ENCODE measurements at places on chromosomes 3 and 15.

DNA sequence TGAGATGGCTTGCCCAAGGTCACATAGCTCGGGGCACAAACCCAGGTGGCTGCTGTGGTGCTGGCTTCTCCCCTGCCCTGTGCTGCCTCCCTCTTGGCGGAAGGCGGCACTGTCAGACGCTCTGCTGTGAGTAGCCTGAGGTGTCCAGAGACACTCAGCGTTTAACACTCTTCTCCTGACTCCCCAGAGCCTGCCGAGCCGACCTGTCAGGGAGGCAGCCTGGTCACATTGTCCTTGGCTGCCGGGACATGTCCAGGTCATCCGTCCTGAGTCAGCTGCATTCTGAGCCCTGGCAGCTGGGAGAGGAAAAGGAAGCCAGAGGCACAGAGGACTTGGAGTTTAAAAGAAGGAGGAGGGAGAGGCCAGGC lies 4.7 kb downstream of the LMAN1L start:
- no peak for DNase-seq

GRCh38 chr3:63961891-63962290 lies 49.7 kb upstream of the SCAANT1 start:
- DNase-seq, result peak; percentile 59

DNA sequence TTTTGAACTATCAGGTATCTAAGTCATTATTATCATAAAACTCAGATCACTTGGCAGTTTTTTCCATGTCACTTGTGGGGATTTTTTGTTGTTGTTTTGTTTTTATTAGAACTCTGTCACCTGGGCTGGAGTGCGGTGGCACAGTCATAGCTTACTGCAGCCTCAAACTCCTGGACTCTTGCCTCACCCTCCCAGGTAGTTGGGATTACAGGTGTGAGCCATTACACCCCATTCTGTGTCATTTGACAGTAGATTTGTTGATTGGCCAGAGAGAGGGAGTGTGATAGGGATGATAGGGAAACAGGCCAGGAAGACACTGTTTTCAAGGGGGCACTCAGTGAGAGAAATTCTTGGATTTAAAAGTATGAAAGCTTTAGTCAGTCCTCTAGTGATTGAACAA lies 54.7 kb upstream of the SCAANT1 start:
- DNase-seq, result no peak

- DNase-seq, result no peak
These were observed 70.5 kb upstream of the SEC13 start for GRCh38 chr3:10391391-10391790.

GRCh38 chr3:113193719-113194118 lies 17.6 kb upstream of the BOC start:
- DNase-seq, result no peak

DNA sequence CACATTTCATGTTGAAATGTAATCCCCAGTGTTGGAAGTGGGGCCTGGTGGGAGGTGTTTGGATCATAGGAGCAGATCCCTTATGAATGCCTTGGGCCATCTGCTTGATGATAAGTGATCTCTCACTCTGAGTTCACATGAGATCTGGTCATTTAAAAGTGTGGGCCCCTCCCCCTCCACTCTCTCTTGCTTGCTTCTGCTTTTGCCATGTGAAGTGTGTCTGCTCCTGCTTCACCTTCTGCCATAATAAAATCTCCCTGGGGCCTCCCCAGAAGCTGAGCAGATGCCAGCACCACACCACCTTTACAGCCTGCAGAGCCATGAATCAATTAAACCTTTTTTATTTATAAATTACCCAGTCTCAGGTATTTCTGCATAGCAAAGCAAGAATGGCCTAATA lies 14.2 kb upstream of the CD200R1L start:
- no peak for DNase-seq

DNA sequence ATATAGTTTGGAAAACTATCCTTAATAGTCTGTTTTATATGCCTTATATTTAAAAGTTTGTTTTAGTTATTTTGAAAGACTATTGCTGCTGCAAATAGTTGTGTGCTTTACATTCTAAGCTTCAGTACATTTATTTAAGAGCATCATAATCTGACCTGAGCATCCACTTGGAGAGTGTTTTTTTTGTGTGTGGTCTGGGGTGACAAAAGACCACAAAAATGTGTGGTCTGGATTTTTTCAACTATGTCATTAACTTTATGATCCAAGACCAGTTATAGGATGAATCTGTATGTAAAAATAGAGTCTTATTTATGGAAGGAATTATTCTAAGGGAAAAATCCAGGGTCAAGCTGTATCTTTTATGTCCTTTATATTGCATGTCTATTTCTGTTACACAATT lies 77.4 kb downstream of the SLTM start:
- DNase-seq, result peak; percentile 48

DNA sequence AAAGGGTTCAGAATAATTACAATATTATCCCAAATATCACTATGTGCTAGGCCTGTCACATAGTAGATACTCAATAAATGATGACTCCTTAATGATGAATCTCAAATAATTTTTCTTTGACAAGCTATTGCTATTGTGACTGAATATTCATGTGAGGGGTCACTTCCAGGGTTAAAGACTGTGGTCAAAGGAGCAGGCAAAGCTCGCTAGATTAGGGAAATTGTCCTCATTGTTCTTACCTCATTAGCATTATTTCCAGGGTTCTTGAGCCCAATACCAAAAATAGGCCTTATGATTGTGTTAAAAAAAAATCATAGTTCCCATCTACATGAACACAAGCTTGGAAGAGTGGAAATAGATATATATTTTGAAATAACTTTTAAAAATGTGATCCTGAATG lies 252.2 kb downstream of the GAP43 start:
- no peak for DNase-seq

- no peak for DNase-seq
These were observed 32.8 kb upstream of the STRIT1 start for GRCh38 chr3:155326244-155326643.

DNA sequence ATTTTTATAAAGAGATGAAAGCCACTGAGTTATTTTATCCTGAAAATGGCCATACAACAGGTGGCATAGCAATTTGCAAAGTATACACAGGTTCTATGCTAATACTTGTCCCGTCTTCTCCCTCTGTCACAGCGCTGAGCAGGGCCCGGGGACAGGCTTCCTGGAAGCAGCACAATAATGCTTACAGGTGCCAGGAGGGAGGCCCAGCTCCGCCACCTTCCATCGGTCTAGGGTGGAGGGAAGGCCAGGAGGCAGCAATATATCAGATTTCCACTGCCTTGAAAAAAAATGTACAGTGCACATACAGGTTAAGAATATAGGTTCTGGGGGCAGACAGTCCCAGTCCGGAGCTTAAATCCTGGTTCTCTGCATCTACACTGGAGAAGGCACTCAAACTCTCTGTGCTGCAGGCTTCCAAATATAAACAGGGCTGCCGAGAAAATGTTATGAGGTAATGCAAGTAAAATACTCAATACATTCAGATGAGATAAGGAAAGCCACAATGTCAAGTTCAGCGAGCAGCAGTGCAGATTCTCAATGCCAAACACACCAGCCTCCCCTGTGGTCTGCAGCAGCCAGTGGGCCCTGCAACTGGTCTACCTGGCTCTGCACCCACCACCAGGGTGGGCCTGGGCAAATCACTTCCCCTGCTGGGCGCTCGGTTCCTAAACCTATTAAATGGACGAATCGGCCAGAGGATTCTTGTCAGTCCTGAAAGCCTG lies 189.6 kb downstream of the XXYLT1 start:
- no peak for DNase-seq

GRCh38 chr15:85583442-85583841 lies 203.0 kb downstream of the AKAP13 start:
- DNase-seq, result peak; percentile 34

GRCh38 chr15:38997841-38998240 lies 433.2 kb upstream of the RASGRP1 start:
- no peak for DNase-seq

GRCh38 chr3:48826451-48826850 lies 21.2 kb downstream of the PRKAR2A start:
- peak; percentile 96 for DNase-seq

- no peak for DNase-seq
These were observed 36.2 kb downstream of the UMPS start for GRCh38 chr3:124766113-124767095.

DNA sequence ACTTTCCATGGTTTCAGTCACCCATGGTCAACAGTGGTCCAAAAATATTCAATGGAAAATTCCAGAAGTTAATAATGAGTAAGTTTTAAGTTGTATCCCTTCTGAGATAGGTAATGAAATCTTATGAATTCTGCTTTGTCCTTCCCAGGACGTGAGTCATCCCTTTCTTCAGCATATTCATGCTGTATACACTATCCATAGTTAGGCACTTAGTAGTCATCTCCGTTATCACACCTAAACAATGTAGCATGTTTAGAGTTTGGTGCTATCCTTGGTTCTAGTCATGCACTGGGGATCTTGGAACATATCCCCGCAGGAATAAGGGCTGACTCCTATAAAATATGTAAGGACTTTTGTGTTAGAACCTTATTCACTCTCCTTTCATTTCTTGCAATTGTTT lies 153.2 kb downstream of the UNC13C start:
- peak; percentile 20 for DNase-seq

DNA sequence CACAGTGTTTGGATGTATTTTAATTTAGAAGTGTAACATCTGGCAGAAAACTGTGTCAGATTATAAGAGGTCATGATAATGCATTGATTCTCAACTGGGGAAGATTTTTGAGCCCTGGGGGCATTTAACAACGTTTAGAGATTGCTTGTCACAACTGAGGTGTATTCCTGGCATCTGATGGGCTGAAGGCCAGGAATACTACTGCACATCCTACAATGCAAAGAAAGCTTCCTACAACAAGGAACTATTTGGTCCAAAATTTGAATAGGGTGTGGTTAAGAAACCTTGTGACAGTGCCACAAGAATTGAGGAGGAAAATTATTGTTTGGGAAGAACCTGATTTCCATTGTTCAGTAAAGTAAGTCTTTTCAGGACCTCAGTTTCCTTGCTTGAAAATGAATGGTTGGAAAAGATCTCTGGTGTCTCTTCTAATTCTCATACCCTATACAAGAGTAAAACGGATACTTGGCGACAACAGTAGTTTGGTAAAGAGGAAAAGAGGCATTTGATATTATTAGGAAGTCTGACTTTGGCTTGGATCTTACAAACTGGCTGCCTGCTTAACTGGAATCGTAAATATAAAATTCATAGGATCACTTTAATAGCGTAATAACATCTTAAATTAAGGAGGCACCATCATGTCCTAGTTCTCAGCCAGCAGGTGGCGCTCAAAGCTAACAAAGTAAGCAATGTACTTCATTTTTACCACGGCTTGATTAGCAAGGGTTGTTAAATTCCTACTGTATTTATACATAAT lies 4.3 kb downstream of the DAZL start:
- peak; percentile 85 for DNase-seq

GRCh38 chr15:75791337-75791713 lies 51.9 kb upstream of the UBE2Q2 start:
- no peak for DNase-seq

- DNase-seq, result peak; percentile 58
These were observed 116.0 kb upstream of the GALNT15 start for GRCh38 chr3:16058521-16058920.

DNA sequence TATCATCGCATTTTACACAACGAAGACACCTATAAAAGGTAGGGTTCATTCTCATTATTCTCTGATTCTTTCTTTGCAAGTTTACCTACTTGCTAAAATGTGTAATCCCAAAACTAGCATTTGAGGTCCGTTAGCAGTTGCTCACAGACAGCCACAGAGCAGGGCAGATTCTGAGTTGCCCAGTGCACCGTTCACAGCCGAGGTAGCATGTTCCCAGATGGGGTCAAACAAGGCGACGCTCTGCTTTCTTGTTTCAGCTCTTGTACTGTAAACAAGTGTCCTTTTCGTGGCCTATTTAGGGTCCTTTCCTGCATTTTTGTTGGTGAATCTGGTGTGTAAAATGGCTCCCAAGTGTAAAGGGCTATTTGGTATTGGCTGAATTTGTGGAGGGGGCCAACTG lies 3.1 kb downstream of the PPP1R2 start:
- no peak for DNase-seq

- DNase-seq, result no peak
These were observed 53.2 kb downstream of the ROBO2 start for GRCh38 chr3:77093101-77093500.

- no peak for DNase-seq
These were observed 3.9 kb upstream of the CXCR6 start for GRCh38 chr3:45939341-45939771.

GRCh38 chr3:131007782-131008181 lies 18.8 kb downstream of the ASTE1 start:
- DNase-seq, result peak; percentile 12

DNA sequence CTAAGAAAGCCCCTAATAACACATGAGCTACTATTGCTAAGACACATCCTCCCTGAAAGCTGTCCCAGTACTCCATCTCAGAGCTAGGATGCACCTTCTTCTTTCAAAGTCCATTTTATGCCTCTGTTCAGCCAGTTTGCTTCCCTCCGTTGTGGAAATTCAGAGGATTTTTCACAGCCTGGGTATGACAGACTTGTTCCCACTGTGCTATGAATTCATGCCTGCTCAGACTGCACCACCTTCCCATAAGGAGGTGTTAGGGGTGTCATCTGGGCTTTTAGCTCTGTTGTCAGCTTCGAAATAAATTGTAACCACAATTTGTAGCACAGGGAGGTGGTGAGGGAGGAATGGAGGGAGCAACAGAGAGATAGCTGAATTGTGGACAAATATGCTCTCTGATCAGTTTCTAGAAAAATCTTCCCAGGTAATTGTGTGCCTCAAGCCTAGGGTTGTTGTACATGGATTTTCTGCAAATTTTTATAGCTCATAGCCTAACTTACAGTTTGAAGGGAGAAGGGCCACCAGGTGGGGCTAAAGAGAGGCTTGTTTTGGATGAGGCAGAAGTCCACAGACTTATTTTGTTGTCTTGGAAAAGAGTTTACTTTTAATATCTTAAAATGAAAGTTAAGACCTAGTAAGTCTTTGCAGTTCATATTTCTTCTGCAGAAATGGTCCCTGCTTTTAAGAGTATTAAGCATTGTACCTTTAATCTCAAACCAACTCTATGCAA lies 462.0 kb downstream of the PDCD6IP start:
- DNase-seq, result peak; percentile 44

- DNase-seq, result no peak
These were observed 5.2 kb upstream of the FURIN start for GRCh38 chr15:90862964-90863778.

DNA sequence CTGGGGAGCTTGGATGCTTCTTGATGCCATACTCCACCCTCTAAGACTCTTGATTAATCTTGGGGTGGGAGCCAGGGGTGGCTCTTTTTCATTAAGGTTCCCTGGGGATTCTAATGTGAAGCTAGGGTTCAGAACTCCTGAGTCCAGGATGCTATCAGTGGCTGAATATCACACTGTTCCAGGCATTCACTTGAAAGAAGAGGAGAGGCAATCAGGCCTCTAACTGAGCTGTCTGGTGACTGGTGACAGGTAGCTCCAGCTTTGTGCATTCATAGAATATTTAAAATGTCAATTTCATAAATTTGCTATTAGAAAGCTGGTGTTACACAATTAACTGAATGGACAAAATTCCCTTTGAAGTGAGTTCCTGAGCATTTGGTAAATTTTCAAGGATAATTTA lies 139.0 kb downstream of the CHDH start:
- DNase-seq, result no peak

GRCh38 chr15:84983294-84983693 lies 1.6 kb downstream of the PDE8A start:
- no peak for DNase-seq

Measured in fibroblast of mammary gland (primary cell).